ENCODE measurements at places on chromosomes 13 and 19.

- DNase-seq, result no peak
These were observed 13.9 kb downstream of the RABAC1 start for GRCh38 chr19:41945135-41945766.

DNA sequence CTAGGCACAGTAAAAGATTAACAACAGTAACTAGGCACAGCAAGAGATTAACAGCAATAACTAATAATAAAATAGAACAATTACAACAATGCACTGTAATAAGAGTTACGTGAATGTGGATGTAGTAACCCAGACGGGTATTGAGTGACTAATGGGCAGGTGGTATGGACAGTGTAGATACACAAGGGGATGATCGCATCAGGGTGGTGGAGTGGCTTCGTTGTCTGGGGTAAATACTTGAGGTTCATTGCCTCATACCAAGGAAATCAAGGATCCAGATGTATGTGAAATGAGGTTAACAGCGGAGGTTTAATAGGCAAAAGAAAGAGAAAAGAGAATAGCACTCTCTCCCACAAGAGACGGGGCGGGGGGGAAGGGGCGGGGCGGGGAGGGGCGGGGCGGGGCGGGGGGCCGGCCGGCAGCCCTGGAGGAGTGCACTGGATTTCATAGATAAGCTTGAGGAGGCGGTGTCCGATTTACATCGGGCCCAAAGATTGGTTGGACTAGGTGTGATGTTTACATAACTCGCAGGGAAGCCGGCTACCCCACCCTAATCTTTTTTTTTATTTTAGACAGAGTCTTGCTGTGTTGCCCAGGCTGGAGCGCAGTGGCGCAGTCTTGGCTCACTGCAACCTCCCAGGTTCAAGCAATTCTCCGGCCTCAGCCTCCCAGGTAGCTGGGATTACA lies 106.3 kb downstream of the KCTD15 start:
- DNase-seq, result no peak

GRCh38 chr19:58123354-58123753 lies 25.3 kb upstream of the ZSCAN18 start:
- no peak for DNase-seq

DNA sequence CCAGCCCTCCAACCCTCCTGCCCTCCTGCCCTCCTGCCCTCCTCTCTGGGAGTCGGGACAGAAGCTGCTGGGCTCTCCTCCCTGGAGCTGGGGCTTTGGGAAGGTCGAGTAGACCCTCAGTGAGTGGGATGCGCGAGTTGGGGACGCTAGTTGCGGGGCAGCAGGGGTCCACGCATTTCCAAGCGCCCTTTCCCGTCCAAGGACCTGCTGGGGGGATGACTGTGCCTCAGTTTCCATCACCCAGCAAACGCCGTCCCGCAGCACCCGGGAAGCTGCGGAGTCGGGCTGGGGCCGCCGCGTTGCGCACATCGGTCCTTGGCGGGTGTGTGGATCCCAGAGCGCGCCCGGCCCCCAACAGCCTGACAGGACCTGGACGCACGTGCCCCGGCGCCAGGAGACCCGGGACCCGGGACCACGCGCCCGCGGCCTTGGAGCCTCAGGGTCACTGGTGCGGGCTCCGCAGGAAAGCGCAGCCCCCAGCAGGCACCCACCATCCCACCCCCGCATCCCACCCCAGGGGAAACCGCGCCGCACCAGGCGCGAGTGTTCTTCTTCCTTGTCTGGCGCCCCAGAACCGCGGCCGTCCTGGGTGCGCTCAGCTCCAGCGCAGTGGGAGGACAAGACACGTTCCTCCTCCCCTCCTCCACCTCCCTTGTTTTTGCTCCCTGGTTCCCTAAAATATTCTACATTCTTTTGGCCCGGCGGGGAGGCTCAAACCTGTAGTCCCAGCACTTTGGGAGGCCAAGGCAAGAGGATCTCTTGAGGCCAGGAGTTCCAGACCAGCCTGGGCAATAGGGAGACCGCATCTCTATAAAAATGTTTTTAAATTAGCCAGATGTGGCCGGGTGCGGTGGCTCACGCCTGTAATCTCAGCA lies 9.2 kb downstream of the ONECUT3 start:
- DNase-seq, result no peak

DNA sequence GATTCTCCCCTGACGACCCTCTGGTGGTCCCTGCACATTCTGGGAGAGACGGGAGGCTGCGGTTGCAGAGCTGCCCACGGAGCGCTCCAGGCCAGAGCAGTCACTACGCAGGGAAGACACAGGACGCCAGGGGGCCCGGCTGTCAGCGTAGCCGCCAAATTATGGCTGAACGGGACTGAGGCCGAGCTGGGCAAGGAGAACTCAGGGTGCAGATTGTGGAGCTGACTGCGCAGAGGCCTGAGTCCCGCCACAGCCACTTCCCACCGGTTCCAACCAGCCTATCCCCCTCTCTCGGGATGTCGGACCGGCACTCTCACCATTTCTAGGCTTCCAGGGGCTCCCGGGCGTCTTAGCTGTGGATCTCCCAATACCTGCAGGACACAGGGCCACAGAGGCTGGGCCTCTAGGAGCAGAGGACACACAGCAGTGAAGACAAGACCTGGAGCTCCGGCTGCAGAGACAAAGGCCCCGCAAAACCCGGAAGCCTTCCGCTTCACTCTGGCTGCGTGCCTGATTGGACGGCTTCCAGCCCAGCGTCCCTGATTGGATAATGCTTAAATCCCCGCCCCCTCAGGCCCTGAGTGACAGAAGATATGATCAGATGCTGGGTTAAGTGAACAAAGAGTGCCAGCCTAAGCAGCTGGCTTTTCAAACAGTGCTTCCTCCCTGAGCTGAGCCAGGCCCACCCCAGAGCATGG lies at the start of gene ZNF737:
TSS of gene ZNF737 (minus strand) at position 461 of the 698 bp plus-strand sequence. CDS start at position 320, 141 bp downstream.
- peak; percentile 98 for DNase-seq

- DNase-seq, result no peak
These were observed 123.8 kb upstream of the IRS2 start for GRCh38 chr13:109910194-109910593.

Data from putamen (tissue), 1 donor.